ENCODE measurements at places on chromosomes 16 and 17.

DNA sequence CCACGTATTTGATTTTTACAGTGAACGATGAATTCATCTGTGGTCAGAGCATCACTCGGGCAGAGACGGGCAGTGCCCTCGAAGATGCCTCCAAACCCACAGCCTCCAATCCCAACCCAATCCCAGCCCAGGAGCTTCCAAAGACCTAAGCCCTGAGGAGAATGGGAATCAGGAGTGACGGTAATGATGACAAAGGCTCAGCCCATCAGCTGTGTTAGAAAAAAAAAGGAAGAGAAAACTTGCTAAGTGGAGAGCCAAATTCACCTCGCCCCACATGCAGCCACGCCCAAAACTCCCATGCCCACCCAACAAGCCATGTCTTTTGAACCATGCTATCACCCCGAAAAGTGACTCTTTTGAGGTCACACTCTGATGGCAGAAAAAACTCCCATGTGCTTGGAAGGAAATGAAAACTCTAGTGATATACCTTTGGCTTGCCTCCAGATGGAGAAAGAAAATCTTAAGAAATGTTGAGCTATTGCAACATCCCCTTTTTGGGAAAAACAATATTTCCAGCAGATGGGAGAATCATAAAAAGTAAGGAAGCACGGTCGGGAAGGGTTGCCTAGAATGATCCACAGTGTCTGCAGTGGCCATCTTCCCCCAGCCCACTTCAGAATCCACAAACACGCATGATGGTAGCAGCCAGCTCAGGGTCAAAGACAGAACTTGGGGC, 37.7 kb downstream of the XYLT1 start:
- no peak for DNase-seq

- DNase-seq = no peak
Measured at GRCh38 chr16:63702981-63703590, 1418.8 kb downstream of the CDH11 start.

DNA sequence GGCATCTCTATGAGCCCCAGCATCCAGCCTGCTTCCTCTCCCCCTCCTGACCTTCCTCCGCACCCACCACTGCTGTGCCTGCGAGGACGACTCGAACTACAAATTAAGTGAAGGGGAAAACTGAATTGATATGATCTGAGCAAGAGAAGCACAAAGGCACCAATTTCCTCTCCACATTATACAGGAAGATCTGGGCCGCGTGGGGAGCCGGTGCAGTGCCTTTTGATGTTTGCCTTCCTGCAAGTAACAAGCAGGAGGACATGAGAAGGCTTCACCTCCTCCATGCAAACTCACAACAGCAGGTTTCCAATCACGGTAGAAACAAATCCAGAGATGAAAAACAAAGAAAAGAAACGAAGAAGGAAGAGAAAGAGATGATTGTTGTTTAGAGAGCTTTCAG, 57.8 kb upstream of the MMP2 start:
- DNase-seq = no peak

DNA sequence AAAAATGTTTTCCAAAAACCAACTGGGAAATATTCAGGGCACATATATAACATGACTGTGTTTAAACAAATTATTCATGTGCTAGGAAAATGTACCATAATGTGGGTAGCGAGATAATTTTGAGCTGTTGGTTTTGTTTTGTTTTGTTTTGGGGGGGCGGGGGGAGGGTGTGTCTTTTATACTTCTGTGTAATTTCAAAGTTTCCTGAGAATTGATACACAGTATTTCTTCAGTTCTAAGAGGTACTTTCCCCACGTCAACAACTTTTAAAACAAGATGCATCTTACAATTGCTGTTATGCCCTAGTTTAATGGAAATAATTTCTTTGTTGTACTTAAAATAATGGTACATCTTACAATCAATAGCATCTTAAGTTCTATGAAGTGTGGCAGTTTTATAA, 99.7 kb upstream of the RPRML start:
- no peak for DNase-seq

GRCh38 chr17:60381958-60382357, 10.0 kb downstream of the USP32 start:
- no peak for DNase-seq

GRCh38 chr16:11501632-11502031, 85.1 kb downstream of the LITAF start:
- no peak for DNase-seq

DNA sequence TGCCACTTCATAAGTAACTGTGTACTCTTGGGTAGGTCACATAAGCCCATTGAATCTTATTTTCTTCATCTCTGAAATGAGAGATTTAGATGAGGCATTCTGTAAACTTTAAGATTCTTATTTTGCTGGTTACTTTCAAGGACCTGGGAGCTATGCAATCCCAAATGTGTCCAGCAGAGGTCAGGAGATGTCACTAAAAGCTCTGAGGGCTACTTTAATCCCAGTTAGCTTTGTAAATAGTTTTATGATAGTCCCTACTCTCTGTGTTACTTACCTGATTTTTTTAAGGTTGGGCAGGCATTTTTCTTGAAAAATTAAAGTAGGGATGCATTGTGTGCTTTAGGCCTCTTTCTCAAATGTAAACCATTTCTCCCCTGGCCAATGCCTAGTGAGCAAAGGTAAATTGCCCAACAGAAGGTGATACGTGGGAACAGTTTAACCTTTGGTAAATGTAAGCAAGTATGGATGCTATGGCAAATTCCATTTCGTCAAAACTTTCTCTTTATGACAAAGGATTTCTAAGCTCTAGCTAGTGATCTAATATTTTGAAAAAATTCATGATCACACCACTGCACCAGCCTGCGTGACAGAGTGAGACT, 57.1 kb upstream of the WSB1 start:
- DNase-seq = peak; percentile 43

- no peak for DNase-seq
Measured at GRCh38 chr16:62014319-62014923, 21.8 kb downstream of the CDH8 start.

DNA sequence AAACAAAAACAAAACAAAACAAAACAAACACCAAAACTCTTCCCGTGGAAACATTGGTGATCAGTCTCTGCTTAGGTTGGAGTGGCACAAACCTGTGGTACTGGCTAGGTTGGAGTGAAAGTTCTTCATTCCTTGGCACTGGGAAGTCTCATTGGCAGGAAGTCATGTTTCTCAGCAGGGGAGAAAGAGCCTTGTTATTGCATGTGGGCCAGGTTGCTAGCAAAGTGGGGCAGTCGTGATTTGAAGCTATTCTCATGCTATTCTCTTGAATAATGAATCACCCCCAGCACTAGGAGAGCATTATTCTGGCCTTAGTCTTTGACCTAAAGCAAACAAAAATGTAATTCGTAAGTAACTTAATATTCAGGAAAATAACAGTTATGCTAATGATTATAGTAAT, 24.3 kb upstream of the B4GALNT2 start:
- peak; percentile 50 for DNase-seq

- no peak for DNase-seq
Measured at GRCh38 chr17:42291129-42291528, 2.8 kb downstream of the STAT5A start.

GRCh38 chr17:8392674-8393469, 4.8 kb downstream of the RNF222 start:
- no peak for DNase-seq

GRCh38 chr17:74919440-74920305, 3.4 kb downstream of the USH1G start:
- DNase-seq = no peak

DNA sequence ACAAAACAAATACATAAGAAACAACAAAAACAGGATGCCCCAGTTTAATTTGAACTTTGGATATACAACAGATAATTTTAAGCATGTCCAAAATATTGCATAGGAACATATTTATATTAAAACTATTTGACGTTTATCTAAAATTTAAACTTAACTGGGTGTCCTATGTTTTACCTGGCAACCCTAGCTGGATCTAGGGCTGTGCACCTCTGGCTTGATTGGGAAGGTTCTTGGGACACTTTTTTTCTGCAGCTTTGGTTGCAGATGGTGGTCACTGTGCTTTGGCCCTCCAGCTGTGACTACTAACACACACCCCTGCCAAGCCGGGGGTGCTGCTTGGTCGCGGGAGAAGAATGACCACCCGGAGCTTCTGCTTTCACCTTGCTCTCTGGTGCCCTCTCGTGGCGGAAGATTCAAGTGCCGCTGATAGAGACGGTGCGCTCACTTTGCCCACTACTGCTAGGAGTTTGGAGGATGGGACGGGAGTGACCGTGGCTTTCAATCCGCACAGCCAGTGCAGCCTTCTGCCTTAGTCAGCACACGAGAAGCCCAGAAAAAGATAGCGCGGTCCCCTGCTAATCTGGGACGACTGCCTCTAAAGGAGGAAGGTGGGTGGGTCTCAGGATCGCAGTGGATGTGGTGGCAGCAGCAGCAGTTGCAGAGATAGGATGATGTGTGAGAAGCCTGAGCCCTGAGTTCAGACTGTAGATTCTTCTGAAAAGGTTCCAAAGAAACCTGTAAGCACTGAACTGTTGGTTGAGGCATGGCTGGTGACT, 6.7 kb downstream of the SPACA3 start:
- peak; percentile 81 for DNase-seq

GRCh38 chr16:5851393-5851982, 753.9 kb upstream of the EEF2KMT start:
- no peak for DNase-seq

DNA sequence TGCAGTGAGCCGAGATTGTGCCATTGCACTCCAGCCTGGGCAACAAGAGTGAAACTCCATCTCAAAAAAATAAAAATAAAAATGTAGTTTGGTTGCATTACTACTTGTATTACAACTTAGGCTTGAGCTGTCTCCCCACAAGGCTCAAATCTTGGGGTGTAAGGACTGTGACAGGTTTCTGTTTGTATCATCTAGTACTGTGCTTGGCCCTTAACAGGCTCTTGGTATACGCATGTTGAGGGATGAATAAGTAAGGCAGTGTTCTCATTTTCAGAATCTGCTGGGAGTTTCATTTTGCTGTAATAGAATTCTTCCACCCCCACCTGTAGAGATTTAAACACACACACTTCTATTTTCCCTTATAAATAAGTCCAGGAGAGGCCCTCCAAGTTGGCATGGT, 289.4 kb upstream of the EEF2KMT start:
- DNase-seq = no peak

- DNase-seq = no peak
Measured at GRCh38 chr16:89090669-89091426, 2.8 kb upstream of the ACSF3 start.

GRCh38 chr16:85350973-85351372, 238.7 kb upstream of the CIBAR2 start:
- DNase-seq = peak; percentile 93

DNA sequence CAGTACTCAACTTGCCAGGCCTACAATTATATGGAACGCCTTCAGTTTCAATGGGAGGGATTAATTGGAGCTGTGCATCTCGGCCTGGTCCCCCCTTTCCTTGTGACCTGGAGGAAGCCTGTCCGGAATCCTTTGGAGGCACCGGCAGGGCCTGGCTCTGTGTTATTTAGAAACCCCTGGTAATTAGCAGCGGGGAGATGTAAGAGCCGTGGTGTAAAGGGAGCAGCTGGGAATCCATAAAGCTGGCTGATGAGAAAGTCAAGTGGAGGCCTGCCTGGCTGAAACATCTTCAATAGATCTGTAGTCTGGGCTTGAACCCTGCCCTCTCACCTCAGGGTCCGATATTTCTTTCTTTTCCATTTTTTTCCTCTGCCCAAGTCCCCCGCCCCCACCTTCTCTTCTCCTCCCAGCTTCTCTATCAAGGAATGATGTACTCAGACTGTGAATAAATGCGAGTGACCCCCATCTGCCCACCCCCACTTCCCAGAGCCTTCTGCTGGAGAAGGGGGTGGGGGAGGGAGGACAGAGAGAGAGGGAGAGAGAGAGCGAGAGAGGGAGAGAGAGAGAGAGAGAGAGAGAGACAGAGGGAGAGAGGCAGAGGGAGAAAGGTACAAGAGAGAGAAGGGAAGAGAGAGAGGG, 495.5 kb upstream of the ZFHX3 start:
- no peak for DNase-seq

DNA sequence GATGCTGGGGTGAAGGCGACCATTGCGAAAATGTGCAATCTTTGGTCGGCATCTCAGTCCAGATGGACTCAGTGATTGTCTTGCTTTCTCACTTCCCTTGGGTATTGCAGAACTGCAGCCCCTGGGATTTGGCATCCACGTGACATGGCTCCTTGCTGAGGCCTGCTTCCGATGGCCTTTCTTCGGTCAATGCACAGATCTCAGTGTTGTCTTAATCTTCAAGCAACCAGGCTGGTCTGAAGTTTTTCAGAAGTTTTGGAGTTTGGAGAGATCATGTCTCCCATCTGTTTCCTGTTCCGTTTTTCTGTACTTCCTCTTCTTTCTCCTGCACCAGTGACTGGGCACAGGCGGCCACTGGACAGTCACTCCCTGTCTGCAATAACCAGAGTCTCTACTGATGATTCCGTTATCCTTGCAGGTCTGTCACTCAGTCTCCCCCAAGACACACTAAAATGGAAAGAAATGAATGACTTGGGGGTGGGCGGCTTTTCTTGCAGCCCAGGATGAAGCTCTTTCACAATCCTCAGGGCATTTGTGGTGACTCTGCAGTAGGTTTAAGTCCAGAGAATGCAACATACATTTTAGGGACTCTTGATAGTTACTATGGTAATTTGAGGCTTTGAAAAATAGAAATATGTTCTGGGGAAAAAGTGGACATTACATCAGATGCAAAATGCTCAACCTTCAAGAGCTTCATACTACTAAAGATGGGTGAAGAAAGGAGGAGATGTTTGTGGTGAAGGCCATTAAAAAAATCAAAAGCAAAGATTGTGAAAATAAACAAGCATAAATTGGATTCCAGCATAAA, 106.3 kb upstream of the ZFHX3 start:
- no peak for DNase-seq

DNA sequence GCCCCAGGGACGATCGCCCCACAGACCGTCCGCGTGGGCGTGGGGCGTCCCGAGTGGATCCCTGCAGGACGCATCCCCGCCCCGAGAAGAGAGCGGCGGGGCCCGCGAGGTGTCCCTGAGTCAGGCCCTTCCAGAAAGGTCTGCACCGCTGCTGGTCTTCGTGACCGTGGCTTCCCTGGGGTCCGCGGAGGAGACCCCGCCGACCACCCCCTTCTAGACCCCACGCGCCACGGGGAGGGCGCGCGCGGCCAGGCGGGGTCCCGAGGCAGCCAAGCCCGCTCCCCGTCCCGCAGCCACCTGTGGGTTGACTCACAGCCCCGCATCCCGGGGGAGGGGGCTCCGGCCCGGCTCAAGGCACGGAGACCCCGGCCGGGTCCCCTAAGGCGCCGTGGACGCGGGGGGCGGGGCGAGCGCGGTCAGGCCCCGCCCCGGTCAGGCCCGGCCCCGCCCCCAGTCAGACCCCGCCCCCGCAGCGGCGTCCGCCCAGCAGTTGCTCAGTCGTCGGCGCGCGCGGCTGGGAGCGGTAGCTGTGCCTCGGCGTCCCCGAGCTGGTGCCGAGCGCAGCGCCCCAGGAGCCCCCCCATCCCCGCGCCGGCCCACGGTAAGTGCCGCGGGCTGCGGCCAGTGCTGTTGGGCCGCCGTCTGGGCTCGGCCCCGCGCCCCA, at the start of gene BAIAP3:
BAIAP3 (plus strand) TSS at position 497 of the 664 bp plus-strand sequence. CDS start 4,905 bp downstream, outside the sequence.
- DNase-seq = peak; percentile 91

DNA sequence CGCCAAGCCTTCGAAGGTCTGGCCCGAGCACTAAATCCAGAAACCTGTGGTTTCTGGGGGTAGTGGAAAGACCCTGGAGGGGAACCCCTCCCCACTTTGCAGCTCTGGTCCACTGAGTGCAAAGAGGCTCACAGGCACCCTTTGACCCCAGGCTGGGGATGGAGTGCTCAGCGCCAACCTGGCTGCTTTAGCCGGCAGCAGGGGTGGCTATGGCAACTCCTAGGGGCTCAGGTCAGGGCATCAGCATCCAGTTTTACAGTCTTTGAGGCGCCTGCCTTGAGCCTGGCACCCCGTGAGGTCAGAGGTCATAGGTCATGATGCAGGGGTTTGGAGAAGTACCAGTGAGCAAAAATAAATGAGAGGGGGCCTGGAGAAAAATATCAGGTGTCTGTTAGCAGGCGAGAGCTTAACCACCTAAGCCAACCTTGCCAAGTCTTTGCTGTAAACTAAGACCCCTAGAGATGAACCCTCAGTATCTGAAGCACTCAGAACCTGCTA, 17.9 kb downstream of the CA7 start:
- no peak for DNase-seq
